Colonic mucosa (tissue), 4 donors: ENCODE measurements at places on chromosomes 3 and 15. TPM values are rescaled to one million over a fixed set of nuclear protein-coding genes. Genes with fewer than 3 reads are reported as not detected.

DNA sequence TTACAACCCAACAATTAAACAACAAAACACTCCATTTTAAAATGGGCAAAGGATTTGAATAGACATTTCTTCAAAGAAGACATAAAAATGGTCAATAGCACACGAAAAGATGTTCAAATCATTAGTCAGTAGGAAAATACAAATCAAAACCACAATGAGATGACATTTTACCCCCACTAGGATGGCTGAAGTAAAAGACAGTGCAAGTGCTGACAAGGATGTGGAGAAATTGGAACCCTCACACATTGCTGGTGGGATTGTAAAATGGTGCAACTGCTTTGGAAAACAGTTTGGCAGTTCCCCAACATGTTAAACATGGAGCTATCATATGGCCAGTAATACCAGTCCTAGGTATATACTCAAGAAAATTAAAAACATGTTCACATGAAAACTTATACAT lies 11.6 kb downstream of the GALNT15 start:
- DNase-seq, result no peak

- no peak for DNase-seq
These were observed 6.5 kb upstream of the SRGAP3 start for GRCh38 chr3:9255976-9256375.

DNA sequence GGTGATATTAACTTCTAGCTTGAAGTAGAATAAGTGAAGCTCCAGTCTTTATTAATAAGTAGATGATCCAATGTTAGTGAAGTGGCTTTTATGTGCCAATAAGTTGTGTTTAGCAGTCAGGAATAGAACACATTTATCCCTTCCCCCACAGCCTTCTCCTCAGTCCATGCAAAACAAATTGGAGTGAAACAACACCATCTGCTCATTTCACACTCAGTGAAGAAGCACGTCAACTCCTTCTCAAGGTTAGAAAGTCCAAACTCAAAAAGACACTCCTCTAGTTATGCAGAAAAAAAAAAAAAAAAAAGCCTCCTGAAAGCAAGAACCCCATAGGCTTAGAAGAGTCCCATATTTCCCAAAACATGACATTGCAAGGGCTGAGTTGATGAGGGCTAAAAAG lies 18.0 kb upstream of the NEO1 start:
- no peak for DNase-seq

DNA sequence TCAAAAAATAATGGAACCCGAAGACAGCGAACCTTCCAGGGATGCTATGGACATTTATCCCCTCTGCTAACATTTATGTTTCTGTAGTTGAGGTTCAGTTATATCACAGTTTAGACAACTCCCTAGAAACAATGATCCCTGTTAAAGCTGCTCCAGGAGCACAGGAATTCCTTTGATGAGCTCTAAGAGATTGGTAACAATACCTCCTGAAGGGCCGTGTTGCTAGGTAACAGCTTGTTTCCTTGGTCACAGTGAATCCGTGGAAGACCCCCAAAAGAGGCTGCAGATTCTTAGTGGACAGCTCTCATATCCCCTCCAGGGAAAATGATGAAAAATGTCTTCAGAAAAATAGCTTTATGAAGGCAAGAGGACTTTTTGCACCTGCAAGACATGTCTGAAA lies 160.2 kb downstream of the SERPINI1 start:
- DNase-seq, result no peak

DNA sequence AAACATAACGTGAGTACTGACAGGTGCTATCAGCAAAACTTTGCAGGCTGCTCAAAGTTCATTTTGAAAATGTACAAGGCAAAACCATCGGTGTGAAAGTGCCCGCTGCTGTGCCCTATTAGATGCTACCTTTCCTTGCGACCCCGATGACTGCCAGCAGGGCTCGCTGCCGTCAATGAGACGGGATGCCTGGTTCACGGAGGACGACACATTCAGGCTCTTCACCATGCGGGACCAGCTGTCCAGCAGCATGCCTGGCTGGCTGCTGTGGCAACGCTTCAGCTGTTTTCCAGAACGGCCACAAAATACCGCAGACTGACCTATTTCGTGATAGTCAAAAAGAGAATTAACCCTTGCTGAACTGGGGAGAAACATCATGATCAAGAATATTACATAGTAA lies 92.7 kb upstream of the OCA2 start:
- DNase-seq, result no peak

DNA sequence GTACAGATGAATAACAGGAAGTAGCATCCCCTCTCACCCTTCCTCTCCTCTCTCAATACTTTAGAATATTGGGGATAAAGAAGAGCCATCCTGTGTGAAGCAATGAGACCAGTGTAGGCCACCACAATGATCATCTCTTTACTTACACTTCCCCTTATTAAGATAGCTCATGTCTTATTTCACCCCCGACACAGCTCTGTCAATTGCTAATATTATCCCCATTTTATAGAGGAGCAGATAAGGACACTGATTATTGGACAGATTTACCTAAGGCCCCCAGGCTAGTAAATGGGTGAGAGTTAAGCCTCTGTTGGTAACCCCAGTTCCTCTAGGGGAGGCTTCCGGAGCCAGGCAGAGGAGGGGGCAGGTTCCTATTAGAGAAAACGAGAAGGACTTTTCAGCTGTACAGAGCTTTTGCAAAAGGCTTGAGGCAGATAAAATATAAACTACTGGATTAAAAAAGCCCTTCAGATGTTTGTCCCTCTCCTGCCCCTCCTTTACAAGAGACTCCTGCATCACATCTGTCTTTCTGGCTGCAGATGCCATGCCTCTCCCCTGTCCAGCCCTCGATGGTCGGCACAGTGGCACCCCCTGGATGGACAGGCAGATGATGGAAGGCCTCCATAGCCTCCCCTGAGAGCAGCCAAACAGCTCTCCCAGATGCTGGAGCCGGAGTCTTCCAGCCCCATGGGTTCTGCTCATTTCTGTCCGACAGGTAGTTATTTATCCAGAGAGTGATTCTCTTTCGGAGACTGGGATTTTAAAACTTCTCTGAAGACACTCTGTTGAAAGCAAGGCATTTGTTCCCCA lies 49.4 kb upstream of the LCTL start:
- no peak for DNase-seq

DNA sequence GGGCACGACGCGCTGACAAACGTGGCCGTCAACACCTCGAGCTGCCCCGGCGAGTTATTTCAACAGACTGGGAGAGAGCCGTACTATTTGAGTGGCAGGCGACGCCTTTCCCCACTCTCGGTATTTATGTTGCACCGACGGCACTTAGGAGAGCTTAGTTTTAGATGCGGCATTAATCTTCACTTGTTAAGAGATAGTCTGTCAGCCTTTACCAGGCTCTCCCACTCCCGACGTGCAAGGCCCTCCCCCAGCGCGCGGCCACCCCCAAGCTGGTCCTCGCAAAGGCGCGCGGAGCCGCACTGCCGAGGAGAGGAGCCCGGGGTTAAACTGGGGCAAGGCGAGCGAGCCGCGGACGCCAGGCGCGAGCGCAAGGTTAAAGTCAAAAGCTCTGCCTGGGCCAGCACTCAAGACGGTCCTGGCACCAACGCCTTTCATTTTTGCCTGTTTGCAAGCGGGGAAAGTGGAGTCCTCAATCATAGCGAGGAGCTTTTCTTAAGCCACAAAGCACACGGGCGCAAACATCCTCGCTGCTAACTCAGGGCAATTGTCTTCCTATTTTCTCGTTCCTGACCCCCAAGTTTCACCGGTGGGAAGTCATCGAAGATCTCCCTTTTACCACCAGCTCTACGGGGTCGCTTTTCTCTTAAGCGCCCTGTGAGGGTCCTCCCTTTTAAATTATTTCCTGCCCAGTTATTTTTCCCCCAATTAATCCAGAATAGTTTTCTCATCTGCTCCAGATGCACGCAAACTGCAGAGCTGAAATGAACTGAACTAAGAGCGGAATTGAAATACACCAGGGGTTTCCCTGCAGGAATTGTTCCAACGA lies 86.6 kb downstream of the NR2F2 start:
- DNase-seq, result no peak

GRCh38 chr3:34323517-34323916 lies 525.1 kb downstream of the PDCD6IP start:
- no peak for DNase-seq

DNA sequence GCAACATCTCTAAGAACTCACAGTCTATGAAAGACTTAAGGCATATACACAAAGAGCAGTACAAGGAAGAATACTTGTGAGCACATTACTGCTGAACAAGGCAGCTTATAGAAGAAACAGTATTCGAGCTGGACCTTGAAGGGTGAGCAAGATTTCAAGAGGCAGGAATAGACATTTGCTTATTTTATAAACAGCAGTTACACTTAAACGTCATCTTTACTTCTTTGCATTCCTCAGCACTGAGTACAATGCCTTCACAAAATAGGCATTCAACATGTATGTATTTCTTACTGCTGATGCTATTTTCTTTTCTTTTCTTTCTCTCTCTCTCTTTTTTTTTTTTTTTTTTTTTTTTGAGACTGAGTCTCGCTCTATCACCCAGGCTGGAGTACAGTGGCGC lies 205.8 kb downstream of the ZIC4 start:
- no peak for DNase-seq

DNA sequence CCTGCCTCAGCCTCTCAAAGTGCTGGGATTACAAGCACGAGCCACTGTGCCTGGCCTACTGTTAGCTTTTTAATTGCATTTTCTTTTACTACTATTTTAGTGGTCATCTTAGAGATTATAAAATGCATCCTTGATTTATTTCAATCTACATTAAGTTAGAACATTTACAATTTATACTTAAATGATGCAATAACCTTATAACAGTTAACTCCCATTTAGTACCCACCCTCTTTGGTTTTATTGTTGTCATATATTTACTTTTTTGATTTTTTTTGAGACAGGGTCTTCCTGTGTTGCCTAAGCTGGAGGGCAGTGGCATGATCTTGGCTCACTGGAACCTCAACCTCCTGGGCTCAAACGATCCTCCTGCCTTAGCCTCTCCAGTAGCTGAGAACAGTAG lies 77.3 kb downstream of the PPCDC start:
- DNase-seq, result no peak

DNA sequence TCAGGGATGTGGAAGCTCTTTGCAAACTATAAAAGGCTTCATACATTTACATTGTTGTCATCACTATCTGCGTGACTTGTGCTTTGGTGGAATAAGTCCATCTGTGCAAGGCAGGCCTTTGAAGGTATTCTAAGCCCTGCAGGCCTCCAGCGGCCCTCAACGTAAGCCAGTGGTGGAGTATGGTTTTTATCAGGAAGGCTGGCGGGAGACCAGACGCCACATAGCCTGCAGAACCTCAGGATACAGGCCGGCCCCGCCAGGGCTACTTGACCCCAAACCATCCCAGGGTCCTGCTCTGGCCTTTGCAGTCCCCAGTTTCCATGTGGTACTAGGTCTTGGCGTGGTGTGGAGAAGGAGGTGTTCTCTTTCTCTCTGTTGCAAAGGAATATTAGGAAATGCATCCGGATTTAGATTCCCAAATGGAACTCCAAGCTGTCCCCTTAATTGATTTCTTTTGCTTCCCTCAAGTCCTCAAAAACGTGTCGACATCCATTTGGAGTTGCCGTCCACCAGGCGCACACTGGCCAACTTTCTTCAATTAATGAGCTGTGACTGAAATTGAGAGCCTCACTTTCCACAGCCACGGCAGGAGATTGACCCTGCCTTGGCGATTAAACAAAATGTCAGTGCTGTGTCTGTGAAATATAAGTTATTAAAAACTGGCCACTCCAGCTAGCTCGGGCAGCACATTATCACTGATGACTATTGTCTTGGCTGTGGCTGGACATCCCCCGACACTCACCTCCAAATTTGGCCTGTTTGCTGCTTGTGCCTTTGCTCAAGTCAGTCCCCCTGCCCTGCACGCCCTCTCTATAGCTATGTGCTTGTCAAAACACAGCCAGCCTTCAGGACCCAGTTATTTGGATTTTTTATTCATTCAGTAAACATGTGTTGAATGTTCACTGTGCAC lies 239.8 kb upstream of the TLE3 start:
- DNase-seq, result no peak

DNA sequence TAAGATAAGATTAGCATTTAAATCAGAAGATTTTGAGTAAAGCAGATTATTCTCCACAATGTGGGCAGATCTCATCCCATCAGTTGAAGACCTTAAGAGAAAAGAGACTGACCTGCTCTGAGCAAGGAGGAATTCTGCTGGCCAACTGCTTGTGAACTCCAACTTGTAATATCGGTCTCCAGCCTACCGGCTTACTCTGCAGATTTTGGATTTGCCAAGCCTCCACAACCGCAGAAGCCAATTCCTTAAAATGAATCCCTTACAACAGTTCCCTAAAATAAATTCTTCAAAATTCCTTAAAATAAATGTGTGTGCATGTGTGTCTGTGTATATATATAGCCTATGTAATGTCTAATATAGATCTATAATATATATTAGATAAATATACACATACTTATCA lies 107.4 kb upstream of the KLF13 start:
- DNase-seq, result no peak

- DNase-seq, result peak; percentile 24
These were observed 371 bp upstream of the CLSTN2 start for GRCh38 chr3:139934613-139935015.

- DNase-seq, result no peak
These were observed 51.0 kb upstream of the RARB start for GRCh38 chr3:25377042-25377441.

DNA sequence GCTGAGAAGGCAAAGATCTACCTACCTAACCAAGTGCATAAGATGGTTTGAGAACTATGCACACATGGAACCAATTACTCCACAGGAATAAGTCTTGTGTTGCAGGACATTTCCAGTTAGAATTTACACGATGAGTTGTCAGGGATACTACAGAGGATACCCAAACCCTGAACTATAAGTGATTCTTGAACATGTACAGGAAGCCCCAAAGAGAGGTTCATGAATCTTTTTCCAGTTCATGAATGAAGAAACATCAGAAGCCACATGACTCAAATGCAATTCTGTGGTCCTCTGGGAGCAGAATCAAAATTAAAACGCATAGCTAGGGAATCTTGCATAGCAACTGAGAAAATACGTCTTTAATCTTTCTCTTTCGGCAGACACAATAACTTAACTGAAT lies 114.1 kb upstream of the LMCD1 start:
- no peak for DNase-seq

GRCh38 chr3:116306149-116306548 lies 139.1 kb downstream of the LSAMP start:
- DNase-seq, result no peak

- no peak for DNase-seq
These were observed 260.3 kb downstream of the ERC2 start for GRCh38 chr3:56207922-56208321.

DNA sequence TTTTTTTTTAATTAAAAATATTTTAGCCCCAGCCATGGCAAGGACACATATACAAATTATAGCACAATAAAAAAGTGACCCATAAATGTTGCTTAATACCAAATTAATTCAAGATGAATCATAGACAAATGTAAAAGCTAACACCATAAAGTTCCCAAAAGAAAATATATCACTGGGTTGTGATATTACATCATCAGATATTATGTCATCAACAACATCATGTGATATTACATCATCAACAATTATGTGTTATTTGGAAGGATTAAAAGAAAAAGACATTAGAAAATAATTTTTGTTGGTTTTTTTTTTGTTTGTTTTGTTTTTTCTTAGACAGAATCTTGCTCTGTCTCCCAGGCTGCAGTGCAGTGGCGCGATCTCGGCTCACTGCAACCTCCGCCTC lies 34.5 kb upstream of the ABHD10 start:
- no peak for DNase-seq

Gene SIDT1
- 42.1 TPM for total RNA-seq

Gene ZPLD1
- total RNA-seq, result not detected

Gene TGM5
- total RNA-seq, result not detected

Gene PLA2G4F
- 27.7 TPM for total RNA-seq
